ENCODE measurements at places on chromosomes 2 and 18.
A peak's percentile ranks its signal among the peaks of the same experiment; 100 is the strongest.

DNA sequence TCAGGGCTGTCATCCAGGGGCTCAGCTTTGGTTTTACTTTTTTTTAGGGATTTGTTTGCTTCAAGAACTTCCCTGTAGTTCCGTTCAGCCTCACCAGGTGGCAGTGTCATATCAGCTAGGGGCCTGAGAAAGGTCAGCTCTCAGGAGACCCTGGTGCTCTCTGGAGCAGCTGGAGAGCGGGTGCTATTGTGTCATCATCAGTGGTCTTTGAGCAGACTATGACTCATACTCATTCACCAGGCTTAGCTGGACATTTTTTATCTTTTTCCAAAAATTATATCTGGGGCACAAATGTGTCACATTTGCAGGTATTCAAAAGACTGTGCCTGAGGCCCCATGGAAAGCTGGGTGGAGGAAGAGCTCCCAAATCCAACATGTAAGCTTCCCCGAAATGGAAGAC, 24.4 kb downstream of the ZNF892 start:
- DNase-seq, result no peak

GRCh38 chr2:159904959-159905305, 106.9 kb upstream of the CD302 start:
- no peak for DNase-seq

DNA sequence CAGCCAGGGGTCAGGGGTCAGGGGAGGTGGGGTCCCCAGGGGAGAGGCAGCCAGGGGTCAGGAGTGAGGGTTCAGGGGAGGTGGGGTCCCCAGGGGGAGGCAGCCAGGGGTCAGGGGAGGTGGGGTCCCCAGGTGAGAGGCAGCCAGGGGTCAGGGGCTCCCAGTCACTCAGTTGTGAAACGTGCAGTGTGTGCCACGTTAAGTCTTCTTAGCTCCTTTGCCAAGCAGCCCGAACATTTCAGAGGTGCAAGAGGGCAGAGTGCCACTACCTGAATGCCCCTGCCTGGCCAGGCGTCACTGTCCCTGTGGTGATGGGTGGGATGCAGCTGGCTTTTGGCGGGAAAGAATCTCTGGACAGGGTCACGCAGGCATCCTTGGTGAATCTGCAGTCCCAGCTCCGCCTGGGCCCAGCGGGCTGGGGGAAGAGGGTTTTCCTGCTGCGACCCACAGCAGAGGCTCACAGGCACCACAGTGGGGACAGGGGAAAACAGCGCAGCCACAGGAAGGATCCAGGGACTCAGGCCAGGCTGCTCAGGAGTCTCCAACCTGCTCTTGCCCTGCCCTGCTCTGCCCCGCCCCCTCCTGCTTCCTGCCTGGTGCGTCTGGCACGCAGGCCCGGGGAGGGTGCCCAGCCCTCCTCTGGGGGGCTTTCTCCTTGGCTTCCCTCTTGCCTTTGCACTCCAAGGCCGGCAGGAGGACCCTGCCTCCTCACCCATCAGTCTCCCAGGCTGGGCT, 188.3 kb downstream of the TWIST2 start:
- no peak for DNase-seq

DNA sequence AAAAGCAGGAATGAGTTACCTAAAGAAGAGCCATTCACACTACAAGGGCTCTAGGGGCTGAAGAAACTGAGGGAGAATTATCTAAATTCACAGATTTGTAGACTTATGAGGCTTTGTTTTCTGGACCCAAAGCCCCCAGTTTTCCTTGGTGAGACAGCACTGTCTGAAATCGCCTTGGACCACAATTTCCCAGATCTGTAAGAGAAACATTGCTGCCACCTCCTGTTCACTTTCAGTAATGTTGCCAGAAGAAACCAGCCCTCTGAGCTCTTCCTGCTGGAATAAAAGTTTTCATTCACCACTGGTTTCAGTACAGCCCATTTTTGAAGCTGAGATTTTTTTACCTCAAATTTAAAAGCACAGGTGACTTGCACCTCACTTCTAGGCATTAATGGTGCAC, 169.2 kb downstream of the CDH20 start:
- DNase-seq, result peak; percentile 26

DNA sequence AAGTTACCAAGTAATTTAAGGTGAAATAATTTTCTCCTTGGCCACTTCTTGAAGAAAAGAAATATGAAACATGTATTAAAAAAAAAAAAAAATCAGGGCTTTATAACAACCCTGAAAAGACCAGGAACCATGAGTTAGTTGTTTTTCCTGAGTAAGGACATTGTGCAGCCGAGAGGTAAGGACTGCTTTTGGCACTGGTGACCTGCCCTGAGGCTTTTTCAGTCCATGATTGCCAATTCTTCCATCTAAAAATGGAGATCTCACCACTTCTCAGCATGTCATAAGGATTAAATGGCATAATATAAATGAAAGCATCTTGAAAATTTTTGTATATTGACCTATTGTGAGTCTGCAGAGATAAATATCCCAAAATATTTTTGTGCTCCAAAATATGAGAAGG, 244.3 kb downstream of the NRXN1 start:
- DNase-seq, result peak; percentile 14

GRCh38 chr2:46679761-46680160, 200.4 kb downstream of the TMEM247 start:
- DNase-seq, result no peak

- DNase-seq, result no peak
These were observed 145.6 kb downstream of the FAM161A start for GRCh38 chr2:61707984-61708852.

- no peak for DNase-seq
These were observed 25.1 kb downstream of the INPP5D start for GRCh38 chr2:233085037-233085838.

DNA sequence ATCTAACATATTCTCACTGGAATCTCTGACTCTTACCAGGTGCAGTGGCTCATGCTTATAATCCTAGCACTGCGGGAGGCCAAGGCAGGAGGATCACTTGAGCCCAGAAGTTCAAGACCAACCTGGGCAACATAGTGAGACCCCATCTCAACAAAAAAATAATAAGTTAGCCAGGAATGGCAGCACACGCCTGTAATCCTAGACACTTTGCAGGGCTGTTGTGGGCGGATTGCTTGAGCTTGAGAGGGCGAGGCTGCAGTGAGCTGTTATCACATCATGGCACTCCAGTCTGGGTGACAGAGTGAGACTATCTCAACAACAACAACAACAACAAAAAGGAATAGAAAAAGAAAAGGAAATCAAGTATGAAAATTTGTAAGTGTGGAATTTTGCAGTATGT, 306.5 kb upstream of the CYP26B1 start:
- no peak for DNase-seq

GRCh38 chr2:99473518-99474083, 16.2 kb downstream of the REV1 start:
- DNase-seq, result no peak

DNA sequence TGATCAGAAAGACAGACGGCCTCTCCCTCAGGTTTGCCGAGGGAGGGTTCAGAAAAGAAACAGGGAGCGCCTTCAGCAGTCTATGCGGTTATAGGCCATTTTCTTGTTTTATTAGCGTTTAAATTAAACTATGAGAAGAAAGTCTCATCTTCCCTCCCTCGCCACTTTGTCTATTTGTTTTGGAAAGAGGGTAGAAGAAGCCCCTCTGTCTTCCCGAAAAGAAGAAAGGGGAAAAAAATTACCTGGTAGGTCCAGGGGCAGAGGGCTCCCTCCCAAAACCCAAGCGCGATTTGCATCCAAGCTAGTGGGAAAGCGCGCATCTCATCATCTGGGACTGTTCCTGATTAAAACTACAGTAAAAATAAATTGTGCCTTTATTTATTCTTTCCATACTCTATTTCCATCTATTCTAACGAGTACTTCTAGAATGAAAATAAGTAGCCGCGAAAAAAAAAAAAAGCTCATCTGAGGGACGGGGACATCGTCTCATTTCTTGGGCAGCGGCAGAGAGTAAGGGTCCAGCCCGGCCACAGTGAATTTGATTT, 2.4 kb downstream of the PAX8 start:
- DNase-seq, result no peak

GRCh38 chr18:32450874-32451273, 19.8 kb downstream of the GAREM1 start:
- DNase-seq, result no peak

DNA sequence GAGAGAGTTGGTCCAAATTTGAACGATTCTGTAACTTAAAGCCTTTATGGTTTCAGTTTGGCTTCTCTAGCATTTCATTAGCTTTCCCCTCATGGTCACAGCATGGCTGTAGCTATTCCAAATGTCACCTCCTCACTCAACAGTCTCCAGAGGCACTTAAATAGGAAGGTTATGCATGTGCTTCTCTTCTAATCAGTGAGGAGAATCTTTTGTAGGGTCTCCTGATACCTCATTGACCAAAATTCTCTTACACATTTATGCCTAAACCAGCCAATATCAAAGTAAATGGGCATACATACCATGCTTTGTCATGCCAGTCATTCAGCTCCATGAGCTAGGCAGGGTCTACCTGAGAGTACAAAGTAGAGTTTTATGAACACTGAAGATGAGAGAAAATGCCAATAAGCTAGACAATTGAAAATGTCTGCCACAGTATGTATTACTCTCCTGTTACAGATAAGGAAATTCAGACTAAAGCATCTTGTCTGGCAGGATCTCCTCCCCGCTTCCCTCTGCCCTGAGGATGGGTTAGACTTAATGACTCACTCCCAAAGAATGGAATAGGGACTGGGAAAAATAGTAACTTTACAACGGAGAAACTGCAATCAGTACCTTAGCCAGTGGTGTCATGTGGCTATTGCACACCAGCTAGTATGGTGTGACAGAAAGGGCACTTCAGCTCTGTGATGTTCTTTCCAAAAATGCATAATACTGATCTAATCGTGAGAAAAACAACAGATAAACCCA, 15.4 kb downstream of the DSG2 start:
- no peak for DNase-seq

DNA sequence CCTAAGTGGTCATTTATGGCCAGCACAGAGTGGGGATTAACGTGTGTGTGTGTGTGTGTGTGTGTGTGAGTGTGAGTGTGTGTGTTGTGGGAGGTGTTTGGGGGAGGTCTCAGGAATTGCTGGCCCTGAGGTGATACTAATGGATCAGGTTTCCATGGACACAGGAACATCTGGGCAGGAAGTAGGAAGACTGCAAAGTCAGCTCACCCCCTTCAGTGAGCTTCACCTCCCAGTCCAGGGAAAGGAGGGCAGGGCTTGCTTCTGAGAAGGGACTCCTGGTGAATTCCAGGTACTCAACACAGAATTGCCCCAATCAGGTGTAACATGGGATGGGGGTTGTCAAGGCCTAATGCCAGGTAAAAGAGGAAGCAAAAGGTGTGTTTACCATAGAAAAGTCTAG, 30.3 kb upstream of the IL1R1 start:
- no peak for DNase-seq

DNA sequence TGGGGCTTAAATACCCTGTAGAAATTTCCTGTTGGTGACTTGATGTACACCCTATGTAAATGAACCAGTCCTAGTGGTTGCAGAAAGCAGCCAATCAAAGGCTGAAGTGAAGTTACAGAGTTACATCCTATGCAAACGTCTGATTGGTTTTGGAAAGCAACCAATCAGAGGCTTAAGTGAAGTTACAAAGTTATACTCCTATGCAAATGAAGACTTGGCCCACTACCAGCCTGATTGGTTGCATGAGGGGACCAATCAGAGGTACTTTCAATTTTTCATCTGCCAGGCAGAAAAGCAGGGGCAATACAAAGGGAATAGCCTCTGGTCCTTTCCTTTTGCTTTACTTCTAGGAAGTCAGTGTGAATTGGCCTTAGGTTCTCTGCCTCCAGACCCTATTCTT, 13.6 kb upstream of the ZNF397 start:
- DNase-seq, result no peak

GRCh38 chr2:101479328-101479727, 4.4 kb upstream of the RFX8 start:
- DNase-seq, result no peak

DNA sequence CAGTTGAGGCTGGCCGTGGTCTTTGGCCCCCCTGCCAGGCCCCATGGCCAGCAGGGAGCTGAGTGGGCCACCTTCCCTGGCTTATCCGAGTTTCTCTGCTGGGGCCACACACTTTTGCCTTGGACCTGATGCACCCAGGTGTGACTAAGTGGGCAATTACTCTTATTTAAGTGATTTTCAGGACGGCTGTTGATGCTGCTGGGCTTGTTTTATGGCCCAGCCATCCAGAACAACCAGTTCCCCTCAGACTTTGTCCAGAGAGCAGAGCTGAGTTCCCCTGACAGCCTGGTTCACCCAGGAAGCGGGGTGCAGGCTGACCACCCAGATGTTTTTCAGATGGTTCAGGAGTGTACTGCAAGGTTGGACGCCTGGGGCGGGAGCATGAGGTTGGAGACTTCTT, 68.8 kb downstream of the GLI2 start:
- DNase-seq, result no peak

GRCh38 chr2:235945608-235946140, 222.5 kb downstream of the GBX2 start:
- DNase-seq, result no peak

- DNase-seq, result no peak
These were observed 521.7 kb upstream of the SPHKAP start for GRCh38 chr2:228703152-228703551.

DNA sequence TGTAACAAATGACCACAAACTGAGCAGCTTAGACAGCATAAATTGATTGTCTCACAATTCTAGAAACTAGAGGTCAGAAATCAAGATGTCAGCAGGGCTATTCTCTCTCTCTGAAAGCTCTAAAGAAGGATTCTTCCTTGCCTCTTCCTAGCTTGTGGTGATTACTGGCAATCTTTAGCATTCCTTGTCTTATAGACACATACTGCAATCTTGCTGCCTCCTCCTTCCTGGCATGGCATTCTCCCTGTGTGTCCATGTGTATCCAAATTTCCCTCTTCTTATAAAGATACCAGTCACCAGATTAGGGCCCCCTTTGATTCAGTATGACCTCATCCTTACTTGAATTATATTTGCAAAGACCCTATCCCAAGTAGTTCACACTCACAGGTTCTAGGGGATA, 2.3 kb downstream of the ASB3 start:
- DNase-seq, result no peak

DNA sequence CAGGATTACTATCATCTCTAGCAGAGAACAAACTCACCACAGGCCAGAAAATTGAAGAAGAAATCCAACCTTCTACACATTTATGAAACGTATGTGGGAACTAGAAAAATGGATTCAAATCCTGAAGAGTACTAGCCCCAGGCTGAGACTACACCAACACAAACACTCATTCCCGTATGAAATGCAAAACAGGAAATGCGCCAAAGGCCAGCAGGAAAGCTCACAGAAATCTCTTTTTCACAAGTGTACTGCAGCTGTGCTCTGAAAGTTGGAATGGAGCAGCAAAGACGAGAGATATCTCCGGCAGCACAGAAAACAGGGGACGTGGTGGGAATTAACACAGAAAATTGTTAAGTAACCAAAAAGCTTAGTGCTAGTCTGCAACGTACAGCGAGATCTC, 913.5 kb downstream of the TDRD15 start:
- DNase-seq, result no peak

Data from NCI-H446 treated with DMSO at 0.1 percent for 48 hours (cell line).